ENCODE measurements at places on chromosomes 2 and 18. TPM values are rescaled to one million over a fixed set of nuclear protein-coding genes. Genes with fewer than 3 reads are reported as not detected.
A peak's percentile ranks its signal among the peaks of the same experiment; 100 is the strongest.

Gene TMEM200C
- total RNA-seq, result 1.7 TPM

Gene PLEKHH2
- total RNA-seq, result 1.7 TPM

Gene ABCG5
- total RNA-seq, result not detected

Gene MC4R
- total RNA-seq, result 0.28 TPM

Gene TMEM185B
- total RNA-seq, result 16.4 TPM

DNA sequence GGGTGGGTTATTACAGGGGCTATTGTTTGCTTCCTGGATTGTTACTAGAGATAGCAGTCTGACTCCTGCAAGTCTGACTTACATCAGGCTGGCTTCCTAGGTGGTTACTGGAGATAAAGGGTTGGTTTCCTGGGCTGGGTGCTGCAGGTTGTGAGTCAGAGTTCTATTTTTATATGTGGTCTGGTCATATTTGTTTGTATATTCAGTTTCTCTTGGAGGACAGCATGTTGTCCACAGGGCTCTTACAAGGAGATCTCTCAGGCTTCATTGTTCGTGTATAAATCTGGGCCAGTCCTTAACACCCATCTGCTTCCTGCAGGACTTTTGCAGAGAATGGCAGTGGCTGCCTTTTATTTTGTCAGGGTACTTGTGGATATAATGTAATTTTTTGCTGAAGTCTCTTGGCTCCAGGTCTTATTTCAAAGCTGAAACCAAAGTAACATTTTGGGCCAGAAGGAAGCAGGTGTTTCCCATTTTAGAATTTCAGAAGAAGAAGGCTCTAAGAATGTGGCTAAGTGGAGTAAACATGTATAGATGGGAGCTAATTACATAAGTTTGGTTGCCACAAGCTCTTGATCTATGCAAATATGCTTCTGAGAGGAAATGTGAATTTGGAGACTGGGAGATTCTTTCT, 65.9 kb upstream of the SLC16A14 start:
- no peaks in the 10 kb centered on the region for H3K4me1 ChIP-seq
- peak; percentile 66 for DNase-seq
- H3K27ac ChIP-seq, result no peak overlapping the region
- no peaks in the 10 kb centered on the region for H3K27me3 ChIP-seq

DNA sequence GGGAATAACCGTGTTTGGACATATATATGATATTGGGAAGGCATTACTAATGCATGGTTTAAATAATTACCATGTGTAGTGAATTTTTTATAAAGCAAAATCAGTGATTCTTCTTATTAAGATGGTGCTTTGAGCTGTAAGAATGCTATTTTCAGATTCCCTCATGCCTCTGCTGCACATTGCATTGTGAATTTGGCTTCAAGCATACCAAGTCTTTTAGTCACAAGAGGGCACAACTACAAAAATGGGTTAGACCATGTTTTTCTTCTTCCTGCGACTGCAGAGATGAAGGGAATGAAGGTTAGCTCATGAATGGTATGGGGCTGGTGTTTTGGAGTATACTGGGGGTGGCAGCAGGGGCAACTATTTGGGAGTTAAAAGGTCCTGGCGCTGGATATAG, 320.1 kb downstream of the SLC4A3 start:
- peaks cover 2% of the 10 kb centered on the region for H3K4me1 ChIP-seq
- no peaks in the 10 kb centered on the region for H3K36me3 ChIP-seq
- peak; percentile 55 for DNase-seq
- H3K4me3 ChIP-seq, result no peak overlapping the region
- no peak overlapping the region for H3K27ac ChIP-seq

- H3K27ac ChIP-seq, result no peak overlapping the region
- DNase-seq, result no peak
- no peak overlapping the region for H3K4me3 ChIP-seq
- H3K36me3 ChIP-seq, result no peaks in the 10 kb centered on the region
Measured at GRCh38 chr2:14363137-14363536, 269.4 kb upstream of the LRATD1 start.

DNA sequence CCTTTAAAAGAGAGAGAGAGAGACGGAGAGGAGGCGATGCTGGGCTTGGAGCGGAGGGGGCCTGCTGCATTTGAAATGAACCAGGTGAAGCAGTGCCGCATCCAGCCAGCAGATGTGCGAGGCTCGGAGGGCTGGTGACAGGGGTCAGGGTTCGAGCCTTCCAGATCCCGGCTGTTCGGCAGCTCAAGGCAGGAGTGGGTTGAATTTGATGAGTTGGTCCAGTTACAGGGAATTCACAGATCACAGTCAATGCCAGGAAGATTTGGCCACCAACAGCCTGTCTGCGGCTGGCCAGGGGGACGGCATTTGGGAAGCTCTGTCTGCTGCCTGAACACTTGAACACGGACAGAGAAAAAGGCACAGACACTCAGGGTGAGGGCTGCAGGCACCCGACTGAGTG, 48.6 kb downstream of the PTGR3 start:
- no peak overlapping the region for H3K27ac ChIP-seq
- H3K4me1 ChIP-seq, result peaks cover 1% of the 10 kb centered on the region
- no peaks in the 10 kb centered on the region for H3K36me3 ChIP-seq
- H3K4me3 ChIP-seq, result no peak overlapping the region
- DNase-seq, result no peak

- no peaks in the 10 kb centered on the region for H3K27me3 ChIP-seq
- no peak overlapping the region for H3K4me3 ChIP-seq
- no peak for DNase-seq
- no peaks in the 10 kb centered on the region for H3K4me1 ChIP-seq
- H3K27ac ChIP-seq, result no peak overlapping the region
Measured at GRCh38 chr2:143333168-143333791, 204.1 kb downstream of the ARHGAP15 start.

DNA sequence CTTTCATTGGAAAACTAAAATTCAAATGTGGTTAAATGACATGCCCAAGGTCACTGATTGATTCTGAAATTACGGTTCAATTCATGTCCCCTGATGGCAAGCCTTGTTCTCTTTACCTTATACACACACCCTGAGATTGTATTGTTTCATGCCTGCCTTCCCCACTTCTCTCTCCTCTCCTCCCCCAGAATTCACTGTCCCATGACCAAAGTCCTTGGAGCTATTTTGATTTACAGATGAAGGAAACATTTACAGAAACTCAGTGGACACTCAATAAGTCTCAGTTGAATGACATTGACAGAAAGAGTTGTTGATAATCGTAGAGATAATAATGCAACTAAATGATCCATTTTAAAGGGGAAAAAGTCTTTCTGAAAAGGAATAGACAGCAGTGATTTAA, 33.1 kb upstream of the SIX2 start:
- H3K27ac ChIP-seq, result no peak overlapping the region
- H3K27me3 ChIP-seq, result peaks cover 36% of the 10 kb centered on the region
- no peak overlapping the region for H3K4me3 ChIP-seq
- DNase-seq, result no peak
- H3K4me1 ChIP-seq, result no peaks in the 10 kb centered on the region

DNA sequence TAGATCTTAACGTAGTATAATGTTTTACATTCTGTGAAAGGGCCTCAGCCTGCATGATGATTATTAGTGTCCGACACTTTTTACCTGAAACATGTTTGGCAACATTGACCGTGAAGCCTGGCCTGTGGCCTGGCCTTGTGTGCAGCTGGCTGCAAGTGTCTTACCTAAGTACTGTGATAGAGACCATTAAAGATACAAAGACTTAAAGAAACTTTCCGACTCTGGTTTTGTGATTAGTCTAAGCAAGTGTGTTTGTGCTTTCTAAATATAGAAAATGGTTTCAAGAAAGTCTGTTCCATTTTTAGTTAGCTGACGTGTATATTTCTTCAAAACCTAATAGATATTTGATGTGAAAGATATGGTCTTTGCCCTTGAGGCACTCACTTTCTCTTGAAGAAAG, 601.8 kb downstream of the LRP1B start:
- no peaks in the 10 kb centered on the region for H3K4me1 ChIP-seq
- no peak overlapping the region for H3K27ac ChIP-seq
- no peaks in the 10 kb centered on the region for H3K36me3 ChIP-seq
- no peak for DNase-seq
- no peak overlapping the region for H3K4me3 ChIP-seq

DNA sequence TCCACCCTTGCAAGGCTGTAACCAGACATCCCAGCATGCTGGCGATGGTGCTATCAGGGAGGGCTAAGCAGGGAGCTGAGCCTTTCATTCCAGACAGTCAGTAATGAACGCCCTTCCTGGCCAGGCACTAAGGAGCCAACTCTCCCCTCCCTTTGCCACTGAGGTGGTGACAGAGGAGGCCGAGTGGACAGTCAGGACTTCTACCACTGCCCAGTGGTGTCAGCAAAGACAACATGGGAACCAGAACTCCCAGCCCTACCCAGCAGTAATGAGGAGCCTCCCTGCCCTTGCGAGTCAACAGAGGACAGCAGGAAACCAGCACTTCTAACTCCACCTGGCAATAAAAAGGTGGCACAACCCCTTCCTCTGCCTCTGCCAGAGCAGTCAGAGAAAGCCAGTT, 68.6 kb downstream of the ZAP70 start:
- no peak overlapping the region for H3K4me3 ChIP-seq
- no peak overlapping the region for H3K27ac ChIP-seq
- DNase-seq, result no peak

GRCh38 chr2:223937535-223937934, 7.6 kb downstream of the WDFY1 start:
- no peak overlapping the region for H3K27ac ChIP-seq
- H3K4me1 ChIP-seq, result peaks cover 21% of the 10 kb centered on the region
- no peak overlapping the region for H3K4me3 ChIP-seq
- DNase-seq, result no peak
- no peaks in the 10 kb centered on the region for H3K27me3 ChIP-seq

DNA sequence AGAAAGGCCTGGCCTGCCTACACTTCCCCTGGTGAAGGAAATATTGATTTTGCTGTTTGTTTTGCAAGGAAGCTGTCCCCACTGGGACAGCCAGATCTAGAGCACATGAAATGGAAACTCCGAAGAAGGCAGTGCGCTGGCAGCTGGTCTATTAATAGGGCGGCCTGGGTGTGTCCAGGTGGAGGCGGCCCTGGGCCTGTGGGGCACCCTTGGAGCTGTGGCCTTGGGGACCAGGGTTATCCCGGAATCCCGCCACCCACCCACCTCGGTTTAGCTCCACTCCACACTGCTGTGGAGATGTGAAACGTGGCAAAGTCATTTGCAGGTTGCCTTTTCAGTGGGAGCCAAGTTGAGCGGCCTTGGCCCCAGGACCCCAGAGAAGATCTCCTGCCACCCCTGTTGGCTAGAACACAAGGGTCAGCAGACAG, 204.3 kb downstream of the KLHL29 start:
- peaks cover 6% of the 10 kb centered on the region for H3K4me1 ChIP-seq
- H3K36me3 ChIP-seq, result no peaks in the 10 kb centered on the region
- no peak for DNase-seq
- no peak overlapping the region for H3K27ac ChIP-seq
- H3K4me3 ChIP-seq, result no peak overlapping the region

- peak overlapping the region; percentile 22 for H3K27ac ChIP-seq
- H3K27me3 ChIP-seq, result no peaks in the 10 kb centered on the region
- peaks cover 2% of the 10 kb centered on the region for H3K36me3 ChIP-seq
- no peak overlapping the region for H3K4me3 ChIP-seq
Measured at GRCh38 chr2:69567157-69567908, 76.2 kb downstream of the AAK1 start.

GRCh38 chr2:165905269-165905668, 48.3 kb downstream of the TTC21B start:
- no peak overlapping the region for H3K4me3 ChIP-seq
- peaks cover 2% of the 10 kb centered on the region for H3K4me1 ChIP-seq
- no peak overlapping the region for H3K27ac ChIP-seq
- H3K36me3 ChIP-seq, result 0 out of 2 replicates have a peak, but pooled peaks cover 2% of the 10 kb centered on the region

DNA sequence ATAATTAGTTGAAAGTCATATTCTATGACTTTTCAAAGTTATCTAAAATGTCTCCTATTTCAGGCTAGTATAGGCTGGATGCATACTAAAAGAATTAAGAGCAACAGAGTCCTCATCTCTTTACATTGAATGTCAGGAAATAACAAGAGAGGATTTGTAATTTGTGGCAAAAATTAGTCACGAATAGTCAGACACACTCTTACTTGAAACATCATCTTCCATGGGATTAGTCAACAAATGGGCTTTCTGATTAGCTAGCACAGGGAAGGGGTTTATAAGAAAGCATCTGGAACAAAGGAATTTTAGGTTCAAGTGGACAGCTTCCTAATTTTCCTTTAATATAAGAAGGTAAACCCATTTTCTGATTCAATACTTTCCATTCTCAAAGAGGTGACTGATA, 330.3 kb upstream of the MEX3C start:
- no peak for DNase-seq
- no peaks in the 10 kb centered on the region for H3K4me1 ChIP-seq
- no peaks in the 10 kb centered on the region for H3K27me3 ChIP-seq
- no peak overlapping the region for H3K4me3 ChIP-seq
- H3K27ac ChIP-seq, result no peak overlapping the region

- no peaks in the 10 kb centered on the region for H3K4me1 ChIP-seq
- H3K27ac ChIP-seq, result no peak overlapping the region
- no peaks in the 10 kb centered on the region for H3K36me3 ChIP-seq
- DNase-seq, result no peak
- H3K4me3 ChIP-seq, result no peak overlapping the region
- H3K27me3 ChIP-seq, result peaks cover 14% of the 10 kb centered on the region
Measured at GRCh38 chr18:45357686-45358470, 257.4 kb upstream of the SLC14A2 start.

DNA sequence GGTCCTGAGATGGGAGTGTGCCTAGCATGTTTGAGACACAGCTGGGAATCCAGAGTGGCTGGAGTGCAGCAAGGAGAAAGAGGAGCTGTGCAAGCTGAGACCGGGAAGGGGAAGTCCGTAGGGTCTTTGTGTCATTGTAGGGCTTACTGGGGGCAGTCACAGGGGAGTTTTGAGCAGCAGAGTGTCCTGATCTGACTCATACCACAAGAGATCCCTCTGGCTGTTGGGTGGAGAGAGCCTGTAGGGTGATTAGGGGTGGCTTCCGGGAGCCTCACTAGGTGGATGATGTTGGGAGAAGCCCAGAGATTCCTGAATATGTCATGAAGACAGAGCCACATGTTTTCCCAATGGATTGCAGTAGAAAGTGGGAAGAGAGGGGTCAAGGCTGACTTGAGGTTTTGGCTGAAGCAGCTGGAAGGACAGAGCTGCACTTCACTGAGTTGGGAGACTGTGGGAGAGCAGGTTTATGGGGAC, 30.9 kb downstream of the FHOD3 start:
- no peak overlapping the region for H3K4me3 ChIP-seq
- no peak overlapping the region for H3K27ac ChIP-seq

DNA sequence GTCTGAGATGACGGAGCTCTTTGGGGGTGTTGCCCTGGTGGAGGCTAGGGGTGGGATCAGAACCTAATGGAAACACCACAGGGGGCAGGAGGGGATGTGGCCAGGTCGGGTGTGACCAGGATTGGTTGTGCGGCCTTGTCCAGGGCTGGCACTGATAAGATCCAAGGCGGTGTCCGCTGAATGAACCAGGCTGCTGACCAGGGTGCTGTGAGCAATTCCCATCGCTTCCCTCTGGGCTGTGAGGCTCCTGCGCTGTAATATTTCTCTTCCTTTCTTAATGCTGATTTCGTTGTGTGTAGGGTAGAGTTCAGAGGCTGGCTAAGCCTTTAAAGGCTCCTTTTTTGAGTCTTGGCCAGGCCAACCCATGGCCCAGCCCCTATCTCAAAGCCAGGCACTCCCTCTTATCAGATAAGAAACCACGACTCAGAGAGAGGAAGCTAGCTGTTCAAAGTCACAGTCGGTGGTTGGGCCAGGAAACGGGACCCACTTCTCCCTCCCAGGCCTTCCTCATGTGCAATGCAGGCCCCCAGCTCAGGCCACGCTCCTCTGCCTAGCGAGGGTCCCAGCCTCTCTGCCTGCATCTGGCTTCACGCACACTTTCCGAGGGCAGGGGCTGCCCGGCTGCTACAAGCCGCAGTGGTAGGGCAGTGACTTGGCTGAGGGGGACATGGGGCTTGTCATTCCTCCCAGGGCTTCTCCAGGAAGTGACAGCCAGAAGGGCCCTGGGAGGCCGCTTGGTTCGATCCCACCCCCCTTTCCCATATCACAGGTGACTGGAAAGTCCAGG, 26.0 kb upstream of the FOSL2 start:
- no peaks in the 10 kb centered on the region for H3K27me3 ChIP-seq
- H3K36me3 ChIP-seq, result no peaks in the 10 kb centered on the region
- H3K4me1 ChIP-seq, result peaks cover 2% of the 10 kb centered on the region
- H3K27ac ChIP-seq, result no peak overlapping the region
